ENCODE measurements at places on chromosomes 13 and 19.

DNA sequence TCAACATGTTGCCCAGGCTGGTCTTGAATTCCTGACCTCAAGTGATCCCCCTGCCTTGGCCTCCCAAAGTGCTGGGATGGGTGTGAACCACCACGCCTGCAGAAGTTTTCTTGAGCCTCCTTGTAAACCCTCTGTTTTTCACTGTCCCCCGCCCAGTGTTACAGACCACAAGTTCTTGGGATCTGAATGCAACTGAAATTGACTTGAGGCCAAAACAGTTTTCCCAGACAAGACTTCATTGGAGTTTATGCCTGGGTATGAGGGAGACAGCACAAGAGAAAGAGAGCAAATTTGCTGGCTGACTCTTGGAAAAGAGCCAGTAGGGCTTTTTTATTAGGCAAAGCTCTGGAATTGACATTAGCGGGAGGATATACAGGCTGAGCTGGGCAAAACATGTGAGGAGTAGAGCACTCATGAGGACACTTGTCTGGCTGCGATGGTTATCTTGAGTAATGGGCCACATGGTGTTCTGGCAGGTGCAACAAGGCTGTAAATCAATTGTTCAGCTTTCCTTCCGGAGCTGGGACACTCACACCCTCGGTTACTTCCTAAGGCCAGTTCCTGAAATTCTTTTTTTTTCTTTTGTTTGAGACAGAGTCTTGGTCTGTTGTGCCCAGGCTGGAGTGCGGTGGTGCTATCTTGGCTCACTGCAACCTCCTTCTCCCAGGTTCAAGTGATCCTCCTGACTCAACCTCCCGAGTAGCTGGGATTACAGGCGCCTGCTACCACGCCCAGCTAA, 12.7 kb upstream of the HNRNPL start:
- DNase-seq: peak; percentile 88

DNA sequence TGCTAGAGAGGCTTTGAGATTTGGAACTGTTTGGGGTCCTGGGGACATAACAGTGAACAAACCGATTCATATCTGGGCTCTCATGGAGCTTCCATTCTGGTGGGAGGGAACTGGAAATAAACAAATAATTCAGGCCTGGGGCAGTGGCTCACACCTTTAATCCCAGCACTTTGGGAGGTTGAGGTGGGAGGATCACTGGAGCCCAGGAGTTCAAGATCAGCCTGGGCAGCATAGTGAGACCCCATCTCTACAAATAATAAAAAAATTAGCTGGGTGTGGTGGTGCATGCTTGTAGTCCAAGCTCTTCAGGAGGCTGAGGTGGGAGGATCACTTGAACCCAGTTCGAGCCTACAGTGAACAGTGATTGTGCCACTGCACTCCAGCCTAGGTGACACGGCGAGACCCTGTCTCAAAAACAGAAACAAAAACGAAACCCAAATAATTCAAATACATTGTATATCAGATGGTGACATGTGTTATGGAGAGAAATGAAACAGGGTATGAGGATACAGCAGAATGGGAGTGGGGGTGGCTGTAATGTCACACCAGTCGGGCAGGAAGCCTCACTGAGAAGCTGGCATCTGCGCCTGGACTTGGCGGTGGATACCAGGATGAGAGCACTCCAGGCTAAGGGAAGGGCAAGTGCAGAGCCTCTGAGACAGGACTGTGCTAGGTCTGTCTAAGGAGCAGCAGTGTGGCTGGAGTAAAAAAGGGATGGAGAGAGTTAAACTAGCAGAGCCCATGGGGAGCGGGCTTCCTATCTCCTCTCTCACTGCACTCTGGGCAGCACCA, 131.1 kb upstream of the ZNF536 start:
- no peak for DNase-seq

GRCh38 chr19:401866-402511, 7.0 kb downstream of the C2CD4C start:
- no peak for DNase-seq

- DNase-seq: no peak
These were observed 518.4 kb upstream of the SLITRK1 start for GRCh38 chr13:84400706-84401105.

GRCh38 chr19:8361921-8362793, 1.8 kb upstream of the ANGPTL4 start:
- DNase-seq: peak; percentile 76

GRCh38 chr19:40267601-40267997, 17.5 kb downstream of the AKT2 start:
- no peak for DNase-seq

DNA sequence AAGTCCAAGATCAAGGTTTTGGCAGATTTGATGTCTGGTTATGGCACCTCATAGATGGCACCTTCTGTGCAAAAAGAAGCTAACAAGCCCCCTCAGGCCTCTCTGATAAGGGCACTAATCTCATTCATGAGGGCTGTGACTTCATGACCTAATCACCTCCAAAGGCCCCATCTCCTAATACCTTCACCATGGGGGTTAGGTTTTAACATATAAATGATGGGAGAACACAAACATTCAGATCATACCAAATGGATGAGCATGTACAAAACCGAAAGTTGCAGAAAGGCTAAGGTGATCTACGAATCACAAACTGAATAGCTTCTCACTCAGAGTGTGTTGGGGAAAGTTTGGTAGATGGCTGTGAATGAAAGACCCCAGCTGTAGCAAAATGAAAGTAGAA, 217.4 kb downstream of the TBC1D4 start:
- DNase-seq: no peak

DNA sequence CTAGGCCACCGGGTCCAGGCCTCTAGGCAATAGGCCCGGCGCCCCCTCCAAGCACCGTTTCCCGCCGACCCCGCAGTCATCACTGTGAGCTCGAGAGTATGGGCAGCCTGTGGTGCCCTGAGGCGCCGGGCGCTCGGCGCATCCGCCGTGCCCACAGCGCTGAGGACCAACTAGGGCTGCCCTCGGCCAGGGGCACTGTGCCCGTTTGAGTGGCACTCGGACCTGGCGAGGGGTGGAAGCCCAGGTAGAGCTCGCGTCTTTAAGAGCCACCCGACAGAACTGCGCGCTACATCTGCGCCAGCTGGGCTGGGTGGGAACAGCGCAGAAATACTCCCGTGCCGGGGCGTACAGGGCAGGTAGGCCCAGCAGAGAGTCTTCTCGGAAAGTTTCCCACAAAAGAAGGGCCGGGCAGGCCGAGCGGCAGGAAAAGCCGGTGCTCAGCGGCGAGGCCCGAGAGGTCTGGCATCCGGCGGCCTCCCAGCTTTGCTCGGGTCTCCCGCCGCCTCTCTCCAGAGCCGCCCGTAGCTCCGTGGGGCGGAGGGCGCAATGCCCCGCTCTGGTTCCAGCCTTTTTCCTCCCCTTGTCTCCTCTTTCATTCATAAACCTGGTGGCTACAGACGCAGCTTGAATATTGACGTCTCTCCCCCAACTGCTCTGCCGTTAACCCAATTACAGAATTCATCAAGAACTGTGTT, 5.4 kb upstream of the SOX1 start:
- no peak for DNase-seq

DNA sequence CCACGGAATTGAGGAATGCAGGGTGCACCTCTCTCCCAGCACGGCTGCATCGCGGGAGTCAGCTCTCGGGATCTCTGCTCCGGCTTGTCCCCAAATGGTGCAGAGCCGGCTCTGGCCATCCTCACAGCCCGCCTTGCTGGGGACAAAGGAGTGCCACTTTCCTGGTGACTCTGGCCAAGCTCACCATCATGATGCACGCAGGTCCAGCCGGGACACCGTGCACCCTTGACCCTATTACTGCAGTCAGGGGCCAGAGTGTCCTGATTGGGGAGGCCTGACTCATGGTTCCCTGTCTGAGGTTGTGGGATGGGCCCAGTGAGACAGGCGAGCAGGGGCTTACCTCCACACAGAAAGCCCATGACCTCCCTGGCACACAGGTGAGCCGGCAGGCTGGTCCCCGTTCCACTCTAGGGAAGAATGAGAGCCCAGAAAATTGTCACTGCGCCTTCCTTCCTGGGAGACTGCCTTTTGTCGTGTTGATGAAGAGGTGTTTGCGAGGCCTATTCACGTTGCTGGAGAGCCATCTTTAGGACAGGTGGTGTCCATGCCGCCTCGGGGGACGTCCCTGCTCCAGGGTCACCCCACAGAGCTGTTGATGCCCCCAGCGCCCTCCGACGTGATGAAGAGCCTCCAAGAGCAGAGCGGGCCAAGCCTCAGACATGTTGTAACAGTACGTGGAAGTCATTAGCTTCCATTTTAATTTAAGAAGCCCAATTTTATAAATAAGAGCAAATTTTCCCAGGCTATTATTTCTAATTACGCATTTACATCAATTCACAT, 18.5 kb upstream of the VSTM2B start:
- no peak for DNase-seq

GRCh38 chr19:10748927-10749434, 31.1 kb downstream of the DNM2 start:
- peak; percentile 41 for DNase-seq

DNA sequence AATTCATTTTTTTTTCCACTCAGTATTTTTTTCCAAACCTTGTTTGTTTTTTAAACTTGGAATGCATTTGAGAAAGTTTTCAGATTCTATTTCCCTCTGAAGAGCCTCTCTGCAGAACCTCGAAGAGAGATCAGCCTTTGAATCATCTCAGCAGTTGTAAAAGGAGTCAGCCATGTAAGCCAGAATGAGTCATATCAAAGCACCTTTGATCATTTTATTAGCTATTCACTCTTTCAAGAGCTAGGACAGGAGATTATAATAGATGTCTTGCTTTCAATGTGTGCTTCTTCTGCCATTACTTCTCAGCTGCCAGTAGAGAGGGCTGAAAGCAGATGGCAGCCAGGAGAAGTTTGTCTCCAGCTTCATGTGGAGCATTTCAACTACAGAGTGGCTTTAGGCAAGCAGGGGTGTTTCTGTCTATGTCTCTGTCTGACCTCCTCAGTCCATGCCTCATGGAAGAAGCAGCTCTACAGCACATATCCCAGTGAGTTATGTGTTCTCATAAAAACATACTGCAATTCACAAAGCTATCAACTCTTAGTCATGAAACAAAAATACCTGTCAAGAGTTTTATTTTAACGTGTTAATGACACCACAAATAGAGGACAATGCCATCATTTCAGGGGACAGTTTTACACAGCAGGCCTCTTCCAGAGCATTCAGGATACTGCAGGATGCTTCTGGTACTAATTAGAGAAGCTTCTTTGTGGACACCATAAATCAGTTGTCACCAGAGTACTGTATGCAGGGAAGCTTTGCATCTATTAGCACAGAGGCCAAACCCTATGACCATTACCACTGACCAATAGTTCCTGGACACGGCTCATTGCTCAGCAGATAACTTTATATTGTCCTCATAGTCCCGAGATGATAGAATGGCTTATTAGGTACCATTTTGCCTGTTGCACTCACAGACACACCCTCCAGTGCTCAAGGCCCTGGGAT, 94.3 kb downstream of the NHLRC3 start:
- DNase-seq: no peak

DNA sequence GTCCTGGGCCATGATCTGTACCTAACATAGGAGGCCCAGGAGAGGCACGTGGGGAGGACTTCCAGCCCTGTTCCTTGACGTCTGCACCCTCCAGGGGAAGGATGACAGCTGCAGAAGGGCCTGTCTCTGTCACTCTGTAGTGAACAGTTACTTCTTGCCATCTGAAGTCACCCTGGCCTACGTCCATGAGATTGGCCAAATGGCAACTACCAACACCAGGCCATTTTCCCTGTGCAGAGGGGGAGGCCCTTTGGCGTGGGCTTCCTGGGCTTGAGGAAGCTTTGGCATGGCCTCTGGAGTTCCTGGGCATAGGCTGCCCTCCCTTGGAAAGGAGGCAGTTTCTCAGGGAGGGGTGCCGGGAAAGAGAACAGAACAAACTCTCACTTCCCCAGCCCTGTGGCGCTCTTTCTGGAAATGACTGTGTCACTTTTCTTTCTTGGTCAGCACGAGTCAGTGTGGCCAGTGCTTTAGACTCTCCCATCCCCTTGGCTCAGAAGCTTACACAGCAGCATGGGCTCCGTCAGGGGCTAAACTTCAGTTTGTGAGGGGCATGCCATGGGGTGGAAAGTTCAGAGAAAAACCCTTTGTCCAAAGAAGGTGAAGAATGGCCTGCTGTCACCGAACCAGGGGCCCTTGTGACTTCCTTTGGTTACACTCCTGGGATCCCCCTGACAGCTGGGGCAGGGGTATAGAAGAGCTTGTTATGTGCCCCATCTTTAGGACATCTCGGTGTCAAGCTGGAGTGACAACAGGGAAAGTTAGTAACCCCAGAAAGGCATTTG, 5.3 kb downstream of the CARM1 start:
- DNase-seq: no peak

GRCh38 chr19:28472843-28473242, 740.1 kb downstream of the UQCRFS1 start:
- no peak for DNase-seq

DNA sequence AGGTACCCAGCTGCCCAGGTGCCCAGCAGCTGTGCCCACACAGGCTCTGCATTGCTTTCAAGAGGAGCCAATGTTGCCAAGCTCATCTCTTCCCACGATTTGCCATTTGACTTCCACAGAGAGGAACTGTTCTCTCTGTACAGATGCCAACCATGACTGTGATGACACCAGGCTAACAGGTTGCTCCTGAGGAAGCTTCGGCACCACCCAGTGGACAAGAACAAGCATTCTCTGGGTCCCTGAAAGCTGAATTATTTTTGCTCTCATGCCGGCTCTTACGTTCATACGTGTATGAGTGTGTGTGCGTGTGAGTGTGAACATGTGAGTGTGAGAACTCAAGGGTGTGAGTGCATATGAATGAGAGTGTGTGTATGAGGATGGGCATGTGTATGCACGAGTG, 535.2 kb downstream of the LIG4 start:
- peak; percentile 71 for DNase-seq

- DNase-seq: no peak
These were observed 3.3 kb downstream of the KHSRP start for GRCh38 chr19:6421075-6422014.

DNA sequence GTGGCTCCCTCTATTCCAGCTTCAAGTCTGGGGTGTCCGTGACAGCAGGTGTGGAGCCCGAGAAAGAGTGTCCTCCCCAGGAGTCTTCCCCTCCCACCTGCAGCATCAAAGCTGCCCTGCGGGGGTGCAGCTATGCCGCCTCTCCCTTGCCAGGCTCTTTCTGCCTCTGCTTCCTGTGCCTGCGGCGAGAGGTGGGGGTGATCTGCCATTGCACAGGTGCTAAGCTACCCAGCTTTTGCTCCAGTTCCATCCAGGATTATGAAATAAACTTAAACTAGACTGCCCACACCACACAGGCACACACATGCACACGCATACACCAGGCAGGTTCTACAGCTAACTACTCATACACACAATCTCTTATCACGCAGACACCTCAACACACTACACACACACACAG, 104.7 kb upstream of the CLDN10 start:
- no peak for DNase-seq

- DNase-seq: no peak
These were observed 5.8 kb upstream of the DYRK1B start for GRCh38 chr19:39839678-39840327.

GRCh38 chr13:106534639-106535551, 567 bp downstream of the EFNB2 start:
- peak; percentile 42 for DNase-seq
